ENCODE measurements at places on chromosomes 12 and 14.

DNA sequence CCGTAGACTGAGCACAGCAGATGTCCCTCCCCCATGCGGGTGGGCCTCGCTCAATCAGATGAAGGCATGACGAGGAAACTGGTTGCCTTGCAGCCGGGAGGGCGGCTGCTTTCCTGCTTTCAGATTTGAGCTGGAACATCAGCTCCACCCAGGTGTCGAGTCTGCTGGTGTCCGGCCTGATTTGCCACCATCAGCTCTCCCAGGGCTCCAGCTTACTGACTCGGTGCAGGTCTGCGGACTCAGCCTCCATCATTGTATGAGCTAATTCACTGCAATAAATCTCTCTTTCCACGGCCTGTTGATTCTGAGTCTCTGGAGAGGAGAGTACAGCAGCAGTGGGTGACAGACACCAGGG, 156.2 kb downstream of the KIF26A start:
- no peak for DNase-seq

DNA sequence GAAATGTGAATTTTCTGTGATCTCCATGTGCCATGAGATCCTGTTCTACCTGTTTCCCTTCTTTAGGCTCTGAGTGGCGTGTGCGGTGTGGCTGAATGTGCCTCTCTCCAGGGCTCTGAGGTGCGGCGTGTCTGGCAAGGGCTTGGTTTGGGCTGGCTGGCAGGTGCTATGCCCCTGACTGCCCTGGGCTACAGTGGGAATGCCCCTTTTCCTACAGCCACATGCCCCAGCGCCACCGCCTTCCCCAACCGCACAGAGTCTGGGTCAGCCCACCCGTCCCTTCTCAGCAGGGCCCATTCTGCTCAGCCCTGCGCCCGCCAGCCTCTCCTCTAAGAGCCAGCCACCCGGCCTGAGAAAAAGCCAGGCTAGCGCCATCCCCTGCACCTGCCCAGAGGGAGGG, 24.7 kb downstream of the BTBD6 start:
- no peak for DNase-seq

DNA sequence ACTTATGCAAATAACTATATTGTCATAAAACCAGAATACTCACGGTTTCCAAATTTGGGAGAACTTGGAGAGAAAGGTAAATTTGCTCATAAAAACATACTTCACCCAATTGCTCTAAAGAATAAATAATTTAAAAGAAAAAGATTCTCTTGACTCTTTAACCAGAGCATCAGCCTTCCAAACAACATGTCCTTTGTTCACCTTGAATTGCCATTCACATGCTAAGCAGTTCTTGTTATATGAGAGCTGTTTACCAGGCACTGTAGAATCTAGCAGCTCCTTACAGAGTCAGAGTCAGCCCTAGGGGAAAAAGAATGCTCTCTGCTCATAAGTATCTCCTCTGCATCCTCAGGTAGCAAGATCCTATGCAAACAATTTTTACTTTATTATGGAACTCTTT, 10.2 kb downstream of the SLCO1A2 start:
- no peak for DNase-seq

DNA sequence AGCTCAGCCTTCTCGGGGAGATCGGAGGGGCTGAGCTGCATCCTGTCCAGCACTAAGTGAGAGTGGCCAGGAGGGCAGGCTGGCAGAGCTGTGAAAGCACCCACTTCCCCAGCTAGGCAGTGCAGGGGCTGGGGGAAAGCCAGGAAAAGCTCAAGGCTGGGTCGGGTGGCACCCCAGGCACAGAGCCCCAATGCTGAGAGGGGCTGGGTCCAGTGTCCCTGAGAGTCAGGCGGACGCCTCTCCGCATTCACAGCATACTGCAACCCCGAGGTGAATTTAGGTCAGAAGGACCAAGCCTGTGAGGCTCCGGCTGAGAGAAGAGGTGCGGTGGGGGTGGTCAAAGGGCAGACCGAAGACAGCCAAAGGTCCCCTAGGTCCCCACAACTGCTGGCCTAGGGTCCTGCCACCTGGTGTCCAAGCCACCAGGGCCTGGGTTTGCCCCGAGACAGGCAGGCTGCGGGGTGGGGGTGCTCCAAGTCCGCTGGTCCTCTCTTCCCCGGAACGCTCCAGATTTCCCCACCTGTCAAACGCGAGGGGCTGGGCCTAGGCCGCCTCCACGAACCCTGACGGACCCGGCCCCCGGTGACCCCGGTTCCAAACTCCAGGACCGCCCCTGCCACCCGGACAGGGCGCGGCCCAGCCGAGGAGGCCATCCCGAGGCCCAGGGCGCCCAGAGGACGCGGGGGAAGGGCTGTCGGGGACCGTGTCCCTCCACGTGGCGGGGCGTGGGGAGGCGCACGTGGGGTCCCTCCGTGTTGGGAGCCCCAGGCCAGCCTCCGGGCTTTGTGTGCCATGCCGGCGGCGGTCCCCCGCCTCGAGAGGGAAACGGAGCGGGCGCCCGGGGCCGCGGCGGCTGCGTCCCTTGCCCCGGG, 527 bp downstream of the CAMKK2 start:
- no peak for DNase-seq

DNA sequence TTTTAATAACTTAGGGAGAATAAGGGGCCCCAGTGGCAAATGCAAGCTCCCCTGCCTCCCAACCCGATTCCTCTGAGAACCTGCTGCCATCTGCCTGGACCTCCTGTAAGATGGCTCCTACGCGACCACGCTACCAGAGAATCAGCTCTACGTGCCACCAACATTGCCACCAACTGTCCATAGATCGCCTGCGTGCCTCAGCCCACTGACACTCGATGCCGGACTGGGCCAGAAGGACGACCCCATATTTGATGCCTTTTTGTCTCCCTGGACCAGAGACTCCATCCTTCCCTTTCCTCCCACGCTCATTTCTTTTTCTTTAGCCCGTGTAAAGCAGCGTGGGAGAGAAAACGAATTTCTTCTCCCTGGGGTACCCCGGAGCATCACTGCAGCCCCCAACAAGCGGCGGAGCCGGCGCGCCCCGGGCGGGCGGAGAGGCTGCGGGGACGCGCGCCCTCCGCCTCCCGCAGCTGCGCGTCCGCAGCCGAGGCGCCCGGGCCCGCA, 565 bp upstream of the KLHL42 start:
- DNase-seq: no peak

DNA sequence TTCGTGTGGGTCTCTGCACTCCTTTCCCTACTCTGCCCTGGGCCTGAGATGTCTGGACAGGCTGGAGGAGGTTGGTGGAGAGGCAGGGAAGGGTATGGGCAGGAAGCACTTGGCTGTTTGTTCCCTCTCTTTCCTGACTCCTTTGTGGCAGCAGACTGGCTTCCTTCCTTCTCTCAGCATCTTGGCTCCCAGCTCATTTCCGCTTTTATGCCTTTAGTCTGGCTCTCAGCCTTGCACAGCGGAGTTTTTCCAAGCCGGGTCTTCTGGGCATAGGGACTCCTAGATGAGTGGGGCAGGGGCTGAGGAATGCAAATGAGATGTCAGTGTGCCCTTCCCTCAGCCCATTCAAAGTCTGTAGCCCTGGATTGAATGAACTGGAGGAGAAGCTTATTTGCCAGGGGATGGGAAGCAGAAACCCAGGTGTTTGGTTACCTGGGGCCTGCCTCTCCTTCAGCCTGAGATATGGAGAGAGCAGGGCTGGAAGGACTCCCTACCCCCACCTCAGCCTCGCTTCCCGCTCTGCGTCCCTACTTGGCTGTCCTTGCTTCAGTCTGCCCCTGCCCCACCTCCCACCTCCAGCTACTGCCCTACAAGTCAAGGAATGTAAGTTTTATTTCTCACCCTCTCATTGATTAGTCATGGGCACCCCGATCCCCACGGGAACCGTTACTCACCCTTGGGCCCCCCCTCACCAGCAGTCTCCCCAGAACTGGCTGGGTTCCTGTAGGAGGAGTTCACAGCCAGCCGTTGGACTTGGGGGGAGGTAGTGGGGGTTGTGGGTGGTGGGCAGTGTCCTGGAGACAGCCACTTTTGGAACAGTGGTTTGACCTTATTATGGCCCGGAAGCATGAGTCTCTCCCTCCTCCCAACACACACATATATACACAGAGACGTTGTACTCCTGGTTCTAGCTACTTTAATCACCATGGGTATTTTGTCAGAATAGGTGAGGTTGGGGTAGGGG, 9.3 kb upstream of the ITGA5 start:
- DNase-seq: no peak

GRCh38 chr12:50799908-50800307, 36.0 kb downstream of the ATF1 start:
- DNase-seq: no peak

DNA sequence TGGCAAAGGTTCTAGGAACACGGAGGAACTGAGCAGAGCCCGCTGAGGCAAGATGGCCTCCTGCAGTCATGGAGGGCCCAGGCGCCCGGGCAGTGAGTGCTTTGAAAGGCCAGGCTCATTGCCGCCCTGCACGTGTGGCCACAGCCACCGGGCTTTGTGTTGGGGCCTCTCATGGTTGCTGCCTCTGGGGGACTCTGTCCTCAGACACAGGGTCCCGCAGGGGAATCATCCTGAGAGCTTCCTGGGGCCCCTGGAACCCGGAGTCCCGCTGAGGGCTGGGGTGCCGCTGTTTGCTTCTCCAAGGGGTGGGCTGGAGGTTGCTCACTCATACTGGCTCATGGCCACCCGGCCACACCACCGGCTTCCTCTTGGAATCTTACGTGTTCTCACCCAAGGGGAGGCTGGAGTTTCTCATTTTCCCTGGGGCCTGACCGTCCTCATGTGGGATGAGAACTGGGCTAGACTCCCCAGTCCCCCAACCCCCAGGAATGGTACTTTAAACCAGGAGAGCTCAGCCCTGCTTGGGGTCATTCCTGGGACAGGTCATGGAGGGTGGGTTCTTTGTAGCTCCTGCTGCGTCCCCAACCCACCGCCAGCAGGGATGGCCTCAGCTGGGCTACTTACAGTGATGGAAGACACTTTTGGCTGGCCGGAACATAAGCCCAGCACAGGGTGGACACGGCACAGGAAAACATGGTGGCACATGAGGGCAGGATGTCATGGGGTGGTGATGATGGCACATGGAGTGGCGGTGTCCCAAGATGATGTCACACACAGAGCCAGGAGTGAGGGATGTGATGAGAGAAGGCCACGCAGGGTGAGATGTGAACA, 21.1 kb upstream of the LRTM2 start:
- DNase-seq: no peak

DNA sequence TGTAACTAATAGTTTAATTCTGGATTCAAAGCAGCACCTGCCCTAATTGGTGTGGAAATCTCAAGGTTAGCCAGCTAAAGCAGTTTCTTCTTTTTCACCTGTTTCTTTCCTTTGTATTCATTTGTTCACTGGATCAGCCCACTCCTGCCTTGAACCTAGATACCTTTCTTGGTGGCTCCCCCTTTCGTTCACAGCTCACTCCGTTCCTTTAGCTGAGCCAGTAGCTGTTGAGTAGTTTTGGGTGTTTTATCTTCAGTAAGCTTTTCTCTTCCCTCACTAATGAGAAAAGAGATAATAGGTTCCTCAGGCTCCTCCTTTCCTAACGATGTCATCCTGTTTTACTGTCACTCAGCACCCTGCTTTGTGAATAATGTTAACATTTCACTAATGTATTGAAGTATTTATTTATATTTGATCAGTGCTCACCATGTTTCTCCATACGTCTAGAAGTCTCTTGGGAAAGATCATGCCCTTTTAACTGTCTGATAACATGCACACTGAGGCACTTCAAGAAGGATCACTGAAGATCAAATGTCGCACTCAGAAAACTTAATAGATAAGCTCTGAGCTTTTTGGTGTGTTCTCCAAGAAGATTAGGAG, 121.1 kb downstream of the TGFB3 start:
- DNase-seq: no peak

DNA sequence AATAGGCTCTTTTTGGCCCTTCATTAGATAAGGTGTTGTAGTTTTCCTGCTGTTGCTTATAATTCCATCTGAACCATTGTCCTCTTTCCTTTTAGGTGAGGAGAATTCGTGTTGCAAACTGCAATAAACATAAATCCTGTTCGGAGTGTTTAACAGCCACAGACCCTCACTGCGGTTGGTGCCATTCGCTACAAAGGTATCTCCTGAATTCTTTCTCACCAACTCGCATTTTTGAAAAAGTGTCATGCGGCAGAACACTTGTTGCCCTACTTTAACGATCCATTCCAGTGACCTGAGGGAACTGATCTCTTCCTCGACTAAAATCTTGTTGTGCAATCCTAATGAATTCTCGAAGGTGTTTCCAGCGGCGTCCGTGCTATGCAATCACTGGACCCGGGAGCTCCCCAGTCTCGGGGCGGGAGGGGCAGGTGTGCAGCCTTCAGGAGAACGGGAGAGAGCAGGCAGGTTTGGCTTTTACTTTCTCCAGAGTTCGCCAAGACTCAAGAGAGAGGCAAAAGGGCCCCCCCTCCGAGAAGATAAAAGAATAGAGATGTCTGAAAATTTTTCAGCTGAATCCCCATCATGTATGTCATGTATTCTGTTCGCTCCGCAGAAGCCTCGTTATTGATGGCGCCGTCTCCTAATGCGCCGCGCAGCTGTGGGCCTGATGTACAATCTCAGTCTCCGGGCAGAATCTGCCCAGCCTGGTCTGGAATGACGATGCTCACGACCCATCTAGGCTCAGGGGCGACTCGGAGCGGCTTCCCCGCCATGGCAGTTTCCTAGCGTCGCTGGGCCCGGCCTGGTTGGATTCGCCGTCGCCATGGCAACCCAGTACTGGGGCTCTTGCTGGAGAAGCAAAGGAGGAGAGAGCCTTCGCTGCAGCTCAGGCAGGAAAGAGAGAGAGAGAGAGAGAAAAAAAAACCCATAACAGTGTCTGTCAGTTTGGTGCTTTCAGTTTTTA, 38.2 kb downstream of the PLXNC1 start:
- no peak for DNase-seq

- DNase-seq: no peak
Measured at GRCh38 chr14:79581912-79582576, 629.3 kb downstream of the DIO2 start.

DNA sequence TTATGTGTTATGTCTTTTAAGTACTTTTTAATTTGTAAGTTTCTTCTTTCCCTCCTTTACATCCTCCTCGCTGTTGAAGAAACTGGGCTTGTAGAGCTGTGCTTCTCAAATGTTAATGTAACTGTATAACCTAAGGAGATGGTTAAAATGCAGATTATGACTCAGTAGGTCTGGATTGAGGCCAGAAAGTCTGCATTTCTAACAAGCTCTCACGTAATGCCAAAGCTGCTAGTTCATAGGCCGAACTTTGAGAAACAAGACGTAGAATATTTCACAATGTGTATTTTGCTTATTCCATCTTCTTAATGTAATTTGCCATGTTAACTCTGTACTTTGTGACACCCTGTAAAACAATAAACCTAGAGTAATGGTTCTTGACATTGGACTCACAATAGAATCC, 193.3 kb upstream of the SYT1 start:
- DNase-seq: no peak

DNA sequence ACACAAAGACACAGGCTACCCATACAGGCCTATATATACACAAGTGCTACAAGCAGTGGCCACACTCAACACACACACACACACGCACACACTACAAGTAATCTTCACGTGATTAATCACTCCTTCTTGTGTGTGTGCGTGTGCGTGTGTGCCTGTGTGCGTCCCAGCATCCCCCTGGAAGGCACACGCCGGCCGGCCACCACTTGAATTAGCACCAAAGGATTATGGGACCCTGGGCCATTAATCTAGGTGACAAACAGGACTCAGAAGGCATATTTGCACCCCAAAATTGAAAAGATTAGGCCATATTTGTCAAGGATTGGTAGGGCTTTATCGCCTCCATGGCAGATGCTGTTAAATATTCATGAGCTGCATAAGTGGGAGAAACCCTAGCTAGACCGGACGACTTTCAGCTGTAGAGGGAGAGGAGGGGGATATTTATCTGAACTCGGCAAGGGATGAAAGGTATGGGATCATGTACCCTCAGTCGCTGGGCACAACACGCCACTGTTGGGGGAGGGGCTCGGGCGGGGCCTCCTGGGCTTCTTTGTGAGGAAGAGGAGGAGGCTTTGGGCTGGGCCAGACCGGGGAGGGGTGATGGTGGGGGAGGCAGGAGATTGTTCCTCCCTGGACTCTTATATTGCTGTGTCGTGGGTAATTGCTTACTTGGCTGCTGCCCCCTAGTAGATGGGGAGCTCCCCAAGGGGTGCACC, 89.6 kb upstream of the LHX5 start:
- DNase-seq: no peak
